ENCODE measurements at places on chromosomes 13 and 19.

GRCh38 chr13:61670384-61671161 lies 254.9 kb upstream of the PCDH20 start:
- DNase-seq: no peak

- DNase-seq: no peak
Observed at GRCh38 chr19:38647966-38648768, 718 bp downstream of the ACTN4 start.

DNA sequence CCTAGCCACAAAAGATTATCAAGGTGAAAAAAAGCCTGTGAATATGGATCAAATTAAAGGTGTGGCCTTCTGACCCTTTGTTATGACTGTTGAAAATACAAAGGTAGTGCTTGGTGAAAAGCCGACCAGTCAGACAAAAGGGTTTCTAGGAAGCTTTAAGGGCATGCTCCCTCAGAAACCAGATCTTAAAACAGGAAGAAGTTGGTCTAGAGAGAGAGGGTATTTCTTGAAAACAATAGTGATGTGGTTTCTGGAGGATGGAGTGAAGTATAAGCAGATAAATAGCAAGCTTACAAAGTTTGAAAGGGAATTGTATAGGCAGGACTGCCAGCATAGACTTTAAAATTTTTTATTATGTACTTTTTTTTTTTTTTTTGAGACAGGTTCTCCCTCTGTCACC lies 5.0 kb upstream of the EID2 start:
- no peak for DNase-seq

- DNase-seq: no peak
Observed at GRCh38 chr19:52638601-52639000, 446 bp upstream of the ZNF83 start.

- DNase-seq: no peak
Observed at GRCh38 chr19:14096272-14096992, 5.9 kb upstream of the SAMD1 start.

GRCh38 chr13:50917572-50917971 lies 8.0 kb downstream of the RNASEH2B start:
- no peak for DNase-seq

GRCh38 chr19:12828494-12828893 lies 5.9 kb downstream of the RTBDN start:
- DNase-seq: no peak

DNA sequence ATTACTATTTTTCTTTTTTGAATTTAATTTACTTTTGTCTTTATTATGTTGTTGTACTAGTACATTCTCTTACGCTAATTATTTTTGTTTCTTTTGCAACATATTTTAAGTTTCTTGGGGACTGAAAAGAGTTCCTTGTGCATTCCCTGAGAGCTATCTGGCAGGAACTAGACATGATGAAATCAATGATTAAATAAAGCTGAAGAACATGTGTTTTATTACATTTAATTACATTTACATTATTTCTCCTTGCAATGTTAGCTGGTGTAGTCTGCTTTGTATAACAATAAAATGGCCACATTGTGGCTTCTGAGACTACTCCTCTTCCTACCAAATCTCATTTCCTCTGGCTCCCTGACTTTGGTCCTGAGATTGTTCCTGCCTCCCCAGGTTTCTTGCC lies 244.9 kb downstream of the NDFIP2 start:
- no peak for DNase-seq

DNA sequence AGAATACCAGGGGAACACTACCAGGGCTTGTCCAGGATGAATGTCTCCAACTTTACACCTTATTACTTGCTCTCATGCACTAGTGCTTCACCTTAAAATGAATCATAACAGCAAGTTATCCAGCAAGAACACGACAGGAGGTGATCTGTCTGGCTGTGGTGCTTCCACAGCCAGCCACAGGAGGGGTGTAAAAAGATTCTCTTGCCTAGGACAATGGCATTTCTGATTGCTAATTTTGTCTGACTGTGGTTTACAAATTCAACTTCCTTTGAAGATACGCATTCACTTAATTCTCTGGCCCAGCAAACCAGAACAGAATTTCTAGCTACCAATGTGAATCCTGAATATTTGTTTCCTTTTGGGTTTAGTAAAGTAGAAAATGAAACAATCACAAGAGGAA lies 23.1 kb upstream of the COG3 start:
- no peak for DNase-seq

DNA sequence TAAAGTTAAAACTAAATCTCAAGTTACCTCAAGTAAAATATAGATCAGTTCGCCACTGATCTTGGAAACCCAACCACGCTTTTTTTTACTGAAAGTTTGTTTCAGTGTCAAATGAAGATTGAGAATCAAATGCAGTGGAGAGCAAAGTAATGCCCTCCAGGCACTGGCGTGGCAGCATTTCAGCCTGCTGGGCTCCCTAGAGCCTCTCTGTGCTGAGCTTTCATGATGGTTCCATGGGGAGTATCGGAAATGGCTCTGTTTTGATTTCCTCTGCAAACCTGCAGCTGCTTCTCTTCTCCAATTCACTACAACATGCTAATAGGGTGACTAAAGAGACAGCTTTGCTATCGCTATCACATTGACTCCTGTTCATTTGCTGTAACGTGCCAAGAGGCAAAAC lies 141.6 kb downstream of the FGF14 start:
- DNase-seq: no peak

DNA sequence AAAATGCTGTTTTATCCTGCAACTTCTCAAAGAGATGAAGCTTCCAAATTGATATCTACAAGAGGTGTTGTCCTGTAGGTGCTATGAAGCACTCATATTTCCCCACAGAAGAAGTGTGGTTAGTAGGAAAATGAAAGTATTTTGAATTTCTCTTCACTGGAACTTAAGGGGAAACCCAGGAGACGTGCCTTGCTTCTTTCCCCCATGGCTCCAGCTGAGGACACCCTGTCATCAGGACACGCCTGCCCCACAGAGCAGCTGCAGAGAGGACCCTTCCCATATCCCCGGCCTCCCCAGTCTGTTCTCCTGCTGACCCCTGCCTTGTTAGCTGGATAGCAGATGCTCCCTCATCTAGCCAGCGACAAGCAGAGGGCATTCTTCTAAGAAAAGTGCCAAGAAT lies 371.3 kb downstream of the COG6 start:
- no peak for DNase-seq

DNA sequence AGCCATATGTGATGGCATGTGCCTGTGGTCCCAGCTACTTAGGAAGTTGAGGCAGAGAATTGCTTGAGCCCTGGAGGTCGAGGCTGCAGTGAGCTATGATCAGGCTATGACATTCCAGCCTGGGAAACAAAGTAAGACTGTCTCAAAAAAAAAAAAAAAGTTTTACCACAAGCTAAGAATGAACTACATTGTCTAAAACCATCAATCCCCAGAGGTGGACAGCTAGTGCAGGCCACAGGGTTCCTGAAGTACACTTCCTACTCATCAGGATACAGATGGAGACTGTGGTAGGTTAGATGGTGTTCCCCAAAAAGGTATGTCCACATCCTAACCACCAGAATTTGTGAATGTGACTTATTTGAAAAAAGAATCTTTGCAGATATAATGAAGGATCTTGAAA lies 63.5 kb upstream of the DOCK9 start:
- no peak for DNase-seq

- no peak for DNase-seq
Observed at GRCh38 chr19:34241513-34242337, 12.6 kb upstream of the GARRE1 start.

DNA sequence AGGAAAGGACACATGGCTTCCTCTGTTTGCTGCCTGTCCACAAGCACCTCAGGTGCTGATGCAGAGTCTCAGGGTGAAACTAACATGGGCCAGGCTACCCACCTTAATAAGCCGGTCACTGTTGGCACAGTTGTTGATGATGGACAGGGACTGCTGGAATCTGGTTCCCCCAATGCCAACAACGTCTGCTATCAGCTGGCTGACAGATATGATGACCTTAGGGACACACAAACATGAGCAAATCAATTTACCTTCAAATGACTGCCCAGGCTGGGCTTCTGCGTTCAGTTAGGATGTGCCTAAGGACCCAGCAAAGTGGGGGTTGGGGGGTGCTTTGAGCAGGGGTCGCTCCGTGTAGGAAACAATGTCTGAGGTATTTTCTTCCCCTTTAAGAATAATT lies 77.1 kb upstream of the SLC15A1 start:
- no peak for DNase-seq

DNA sequence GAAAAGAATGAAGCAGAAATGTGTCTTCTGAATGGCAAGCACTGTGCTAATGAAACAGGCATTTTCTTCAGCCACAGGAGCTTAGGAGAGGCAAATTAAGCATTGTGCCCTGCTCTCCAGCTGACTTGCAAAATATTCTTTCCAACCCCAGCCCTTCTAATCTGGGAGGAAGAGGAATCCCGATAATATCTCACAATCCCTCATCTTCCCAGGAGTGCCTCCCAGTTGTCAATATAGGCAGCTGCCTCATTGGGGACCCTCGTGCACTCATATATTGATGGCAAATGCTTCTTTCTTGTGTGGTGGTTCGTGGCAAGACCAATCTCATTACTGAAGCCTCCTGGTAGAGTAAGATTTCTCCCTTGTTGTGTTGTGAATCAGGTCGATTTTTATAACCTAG lies 299.0 kb downstream of the COG6 start:
- DNase-seq: no peak

- no peak for DNase-seq
Observed at GRCh38 chr13:60402022-60402421, 5.0 kb downstream of the TDRD3 start.

DNA sequence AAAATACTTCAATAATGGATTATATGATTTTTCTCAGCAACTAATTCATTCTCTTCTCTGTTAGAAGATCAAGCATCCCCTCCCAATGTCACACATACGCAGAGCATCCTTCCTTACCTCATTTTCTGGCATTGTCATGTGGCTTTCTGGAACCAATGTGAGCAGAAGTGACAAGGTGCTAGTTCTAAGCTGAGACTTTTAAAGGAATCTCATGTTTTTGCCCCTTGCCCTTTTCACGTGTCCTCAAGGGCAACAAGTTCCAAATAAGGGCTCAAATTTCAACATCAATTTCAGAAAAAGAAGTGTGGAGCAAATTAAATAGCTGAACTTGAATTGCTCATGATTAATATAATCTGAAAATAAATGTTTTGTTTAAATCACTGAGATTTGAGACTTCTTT lies 4.6 kb upstream of the PRR20A start:
- DNase-seq: no peak

GRCh38 chr19:42081584-42082203 lies 5.7 kb downstream of the ZNF574 start:
- DNase-seq: no peak

DNA sequence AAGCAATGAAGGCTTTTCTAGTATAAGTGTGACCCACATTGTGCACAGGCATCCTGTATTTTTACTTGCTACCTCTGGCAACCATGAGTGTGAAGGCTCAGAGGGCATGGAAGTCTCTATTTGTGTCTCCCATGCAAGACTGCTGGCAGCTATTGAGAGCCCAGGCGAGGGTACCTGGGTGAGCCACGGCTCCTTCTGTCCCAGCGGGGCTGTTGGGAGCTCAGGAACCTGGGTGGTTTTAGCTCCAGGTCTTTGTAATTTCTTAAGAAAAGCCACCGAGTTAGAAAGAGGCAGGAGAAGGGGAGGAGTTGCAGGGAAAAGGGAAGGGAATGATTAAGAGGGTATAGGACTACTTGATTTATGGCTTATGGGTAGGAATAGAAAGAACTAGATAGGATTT lies 190.4 kb upstream of the SOX1 start:
- DNase-seq: no peak

DNA sequence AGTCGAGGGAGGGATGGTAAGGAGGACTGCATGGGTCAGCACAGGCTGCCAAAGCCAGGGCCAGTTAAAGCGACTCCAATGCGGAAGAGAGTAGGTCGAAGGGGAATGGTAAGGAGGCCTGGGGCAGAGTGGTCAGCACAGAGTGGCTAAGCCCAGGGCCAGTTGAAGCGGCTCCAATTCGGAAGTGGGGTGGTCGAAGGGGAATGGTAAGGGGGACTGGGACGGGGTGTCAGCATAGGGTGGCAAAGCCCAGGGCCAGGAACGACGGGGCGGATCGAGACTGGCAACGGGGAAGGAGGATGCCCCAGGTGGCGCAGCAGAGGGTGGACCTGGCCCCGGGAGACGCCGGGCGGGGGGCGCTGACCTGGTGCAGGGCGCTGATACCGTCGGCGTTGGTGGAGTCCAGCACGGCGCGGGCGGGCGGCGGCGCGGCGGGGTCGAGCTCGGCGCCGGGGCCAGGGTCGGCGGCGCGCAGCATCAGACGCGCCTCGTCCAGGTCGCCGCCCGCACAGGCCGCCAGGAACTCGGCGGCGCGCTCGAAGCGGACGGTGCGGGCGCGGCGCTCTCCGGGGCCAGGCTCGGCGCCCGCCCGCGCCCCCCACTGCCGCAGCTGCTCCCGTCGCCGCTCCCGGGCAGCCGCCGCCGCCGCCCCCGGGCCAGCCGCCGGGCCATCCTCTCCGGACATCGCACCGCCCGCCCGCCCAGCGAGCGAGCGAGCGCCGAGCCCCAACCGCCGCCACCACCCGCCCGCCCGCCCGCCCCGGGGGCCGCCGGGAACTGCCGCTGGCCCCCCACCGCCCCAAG lies at the start of gene PPP1R12C:
PPP1R12C (minus strand) TSS at position 779 of the 804 bp plus-strand sequence; CDS start at position 685, 94 bp downstream.
- DNase-seq: no peak

DNA sequence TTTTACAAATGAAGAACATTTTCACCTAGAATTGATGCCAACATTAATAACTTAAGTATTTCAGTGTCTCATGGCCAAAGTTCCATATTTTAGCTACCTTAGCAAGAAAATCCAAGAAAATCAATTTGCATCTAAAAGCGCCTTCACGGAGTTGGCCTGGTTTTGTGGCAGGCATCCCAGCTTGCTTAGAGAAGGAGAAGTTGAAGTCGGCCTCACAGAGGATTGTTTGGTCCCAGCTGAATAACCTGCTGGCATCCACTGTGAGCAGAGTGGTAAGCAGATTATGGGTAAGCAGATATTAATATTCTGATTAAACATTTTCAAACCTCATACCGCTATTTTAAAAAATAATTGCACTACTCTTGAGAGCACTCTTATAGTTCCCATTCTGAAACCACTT lies 62.3 kb upstream of the STARD13 start:
- DNase-seq: no peak

DNA sequence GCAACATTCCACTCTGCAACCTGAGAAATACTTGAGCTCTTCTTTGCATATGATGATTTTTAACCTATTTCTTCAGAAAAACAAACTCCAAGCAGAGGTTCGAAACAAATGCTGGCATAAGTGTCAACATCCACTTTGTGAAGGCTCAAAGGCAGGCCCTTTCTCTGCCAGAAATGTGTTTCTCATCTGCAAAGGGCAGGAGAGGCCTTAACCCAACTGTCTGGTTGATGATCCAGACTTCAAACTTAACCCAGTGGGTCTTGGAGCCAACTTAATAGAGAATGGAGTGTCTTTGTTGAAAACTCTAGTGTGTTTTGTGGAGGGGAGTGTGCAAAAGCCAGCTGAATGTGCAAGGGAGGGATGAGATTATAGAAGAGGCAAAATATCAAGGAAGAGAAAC lies 28.3 kb upstream of the ZNF507 start:
- no peak for DNase-seq

All from cortex of kidney (tissue), 1 donor.